ENCODE measurements at places on chromosomes 16 and 17. TPM values are rescaled to one million over a fixed set of nuclear protein-coding genes. Genes with fewer than 3 reads are reported as not detected.

SLC6A2 gene
- total RNA-seq, result not detected

CD300H gene
- not detected for total RNA-seq

PRCD gene
- total RNA-seq, result 6.1 TPM

TP53TG3B gene
- total RNA-seq, result not detected

GCGR gene
- total RNA-seq, result not detected

WDR81 gene
- 10.9 TPM for total RNA-seq

MPV17L gene
- total RNA-seq, result 10.3 TPM

PRRT2 gene
- 3.9 TPM for total RNA-seq

FOXO3B gene
- total RNA-seq, result 1.6 TPM

OTOP2 gene
- total RNA-seq, result not detected

PAGR1 gene
- 13.7 TPM for total RNA-seq

SPAG9 gene
- 58.4 TPM for total RNA-seq

TBC1D3K gene
- not detected for total RNA-seq

KRT12 gene
- not detected for total RNA-seq

ZNF469 gene
- 1.9 TPM for total RNA-seq

PPP1R27 gene
- total RNA-seq, result 0.85 TPM

Measured in right cardiac atrium (tissue), 5 donors.